ENCODE measurements at places on chromosomes 1 and 21. TPM values are rescaled to one million over a fixed set of nuclear protein-coding genes. Genes with fewer than 3 reads are reported as not detected.

DNA sequence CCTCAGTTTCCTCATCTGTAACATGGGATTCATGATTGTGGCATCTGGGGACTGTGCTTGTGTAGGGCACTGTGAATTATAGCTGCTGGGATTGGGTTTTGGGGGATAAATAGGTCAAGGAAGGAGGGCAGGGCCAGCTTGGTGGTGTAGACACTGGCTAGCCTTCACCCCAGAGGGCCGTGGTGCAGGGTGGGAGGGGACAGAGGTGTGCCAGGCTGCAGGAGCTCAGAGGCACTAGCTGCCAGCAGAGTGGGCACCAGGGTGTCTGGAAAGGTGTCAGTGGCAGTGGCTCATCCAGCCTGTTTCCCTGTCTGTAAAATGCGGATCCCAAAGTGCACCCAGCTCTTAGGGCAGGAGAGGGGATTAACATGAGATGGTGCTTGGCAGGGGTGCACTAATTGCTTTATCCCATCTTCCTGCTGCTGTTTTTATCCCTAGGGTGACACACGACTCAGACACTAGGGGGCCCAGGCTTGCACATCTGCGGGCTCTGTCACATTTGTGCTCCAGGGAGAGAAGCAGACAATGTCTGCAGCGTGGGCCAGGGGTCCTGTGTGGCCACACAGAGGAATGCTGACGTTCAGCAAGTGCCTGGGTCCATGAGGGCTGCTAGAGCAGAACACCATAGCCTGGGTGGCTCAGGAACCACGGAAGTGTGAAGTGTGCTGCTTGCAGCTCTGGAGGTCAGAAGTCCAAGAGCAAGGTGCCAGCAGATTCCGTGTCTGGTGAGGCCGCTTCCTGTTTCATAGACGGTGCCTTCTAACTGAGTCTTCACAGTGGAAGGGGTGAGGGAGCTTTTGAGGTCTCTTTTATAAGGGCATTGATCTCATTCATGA, 19.3 kb downstream of the OBSCN start:
- H3K27ac ChIP-seq = no peak overlapping the region
- no peaks in the 10 kb centered on the region for H3K27me3 ChIP-seq
- H3K4me3 ChIP-seq = no peak overlapping the region
- H3K36me3 ChIP-seq = peaks cover 9% of the 10 kb centered on the region
- no peaks in the 10 kb centered on the region for H3K4me1 ChIP-seq

DNA sequence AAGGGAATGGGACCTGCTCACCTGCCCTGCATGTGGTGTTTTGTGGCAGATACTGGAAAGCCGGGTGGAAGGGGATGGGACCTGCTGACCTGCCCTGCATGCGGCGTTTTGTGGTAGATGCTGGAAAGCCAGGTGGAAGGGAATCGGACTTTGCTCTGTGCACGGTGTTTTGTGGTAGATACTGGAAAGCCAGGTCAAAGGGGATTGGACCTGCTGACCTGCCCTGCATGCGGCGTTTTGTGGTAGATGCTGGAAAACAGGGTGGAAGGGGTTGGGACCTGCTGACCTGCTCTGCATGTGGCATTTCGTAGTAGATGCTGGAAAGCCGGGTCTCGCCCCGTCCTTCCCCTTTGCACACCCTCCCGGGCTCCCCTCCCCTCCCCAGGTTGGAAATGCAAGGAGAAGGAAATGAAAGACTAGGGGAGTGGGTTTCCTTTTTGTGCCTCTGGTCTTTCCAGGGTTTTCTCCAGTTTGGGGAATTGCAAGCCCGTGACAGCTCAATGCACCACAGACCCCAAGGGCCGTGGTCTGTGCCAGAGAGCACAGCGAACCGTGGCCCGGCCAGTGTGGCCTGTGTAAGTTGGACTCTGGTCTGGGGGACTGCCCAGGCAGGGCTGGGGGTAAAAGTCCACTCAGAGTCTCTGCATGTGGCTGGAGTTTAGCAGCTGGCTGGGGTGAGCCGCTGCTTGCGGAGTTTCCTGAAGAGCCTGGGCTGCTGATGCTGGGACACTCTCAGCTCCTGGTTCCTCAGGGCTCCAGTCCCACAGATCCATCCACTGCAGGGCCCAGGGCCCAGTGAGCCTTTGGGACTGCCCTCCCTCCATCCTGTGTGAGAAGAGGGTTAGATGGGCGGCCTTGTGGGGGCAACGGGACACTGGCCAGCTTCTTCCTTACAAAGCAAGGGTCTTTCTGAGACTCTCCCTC, 105.5 kb downstream of the CRYAA start:
- DNase-seq = no peak
- no peaks in the 10 kb centered on the region for H3K4me1 ChIP-seq
- no peak overlapping the region for H3K4me3 ChIP-seq
- peaks cover 31% of the 10 kb centered on the region for H3K27me3 ChIP-seq
- no peaks in the 10 kb centered on the region for H3K36me3 ChIP-seq
- no peak overlapping the region for H3K27ac ChIP-seq

DNA sequence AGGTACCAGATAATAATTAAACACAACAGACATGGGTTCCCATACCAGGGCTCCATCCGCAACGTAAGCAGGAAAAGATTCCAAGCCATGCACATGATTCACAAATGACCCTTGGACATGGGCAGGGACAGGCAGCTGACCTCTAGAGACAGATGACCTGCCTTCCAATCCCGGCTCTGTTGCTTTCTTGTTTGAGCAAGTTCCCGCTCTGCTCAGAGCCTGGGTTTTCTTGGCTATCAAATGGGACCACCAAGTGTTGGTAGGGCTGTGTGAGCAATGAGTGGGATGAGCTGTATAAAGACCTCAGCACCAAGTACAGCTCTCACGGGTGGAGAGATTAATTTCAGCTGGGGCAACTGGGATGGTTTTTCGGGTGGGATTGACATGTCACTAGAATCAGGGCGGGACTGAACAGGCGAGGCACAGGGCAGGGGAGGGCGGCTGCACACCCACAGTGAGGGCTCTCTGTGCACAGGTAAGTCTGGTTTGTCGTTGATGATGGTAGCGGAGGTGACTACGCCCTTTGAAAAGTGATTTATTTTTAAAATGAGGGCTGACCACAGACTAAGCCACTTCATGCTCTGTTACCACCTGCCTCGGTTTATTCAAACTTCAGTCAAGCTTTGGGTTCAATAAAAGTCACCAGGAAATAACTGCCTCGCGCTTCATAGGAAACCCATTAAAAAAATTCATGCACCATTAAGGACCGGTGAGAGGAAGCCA, 57.5 kb upstream of the IFFO2 start:
- no peak overlapping the region for H3K27ac ChIP-seq
- no peak for DNase-seq
- H3K4me3 ChIP-seq = no peak overlapping the region
- no peaks in the 10 kb centered on the region for H3K27me3 ChIP-seq
- H3K36me3 ChIP-seq = no peaks in the 10 kb centered on the region
- H3K4me1 ChIP-seq = peaks cover 16% of the 10 kb centered on the region

Gene NAV1
- 1.8 TPM for polyA plus RNA-seq

Gene EFNA1
- 1.3 TPM for polyA plus RNA-seq

DNA sequence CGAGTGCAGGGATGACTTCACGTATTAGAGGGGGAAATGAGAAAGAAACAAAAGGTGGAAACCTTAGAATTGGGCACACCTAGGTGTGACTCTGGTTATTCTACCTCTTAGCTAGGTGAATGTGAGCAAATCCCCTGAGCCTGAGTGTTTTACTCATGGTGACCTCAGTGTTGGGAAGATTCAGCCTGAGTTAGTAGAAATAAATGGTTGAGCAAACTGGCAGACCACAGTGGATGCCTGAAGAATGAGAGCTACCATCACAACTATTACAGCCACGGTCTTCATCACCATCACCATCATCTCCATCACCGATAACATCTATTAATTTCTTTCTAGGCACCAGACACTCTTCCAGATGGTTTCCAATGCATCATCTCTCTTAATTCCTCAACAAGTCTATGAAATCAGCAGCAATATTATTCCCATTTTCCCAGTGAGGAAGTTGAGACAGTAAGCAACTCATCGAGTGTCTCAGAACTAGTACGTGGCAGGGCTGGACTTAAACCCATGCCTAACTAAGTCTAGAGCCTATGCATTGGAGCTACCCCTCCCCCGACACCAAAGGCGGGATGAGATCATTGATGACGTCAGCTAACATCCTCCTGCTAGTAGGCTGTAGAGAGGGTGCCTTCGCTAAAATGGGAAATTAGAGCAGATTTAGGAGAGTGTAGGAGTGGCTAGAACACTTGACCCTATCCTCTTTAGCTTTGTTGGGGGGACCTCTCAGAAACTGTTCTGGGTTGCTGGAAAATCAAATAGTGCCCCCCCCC, 7.9 kb upstream of the KAZN start:
- H3K27ac ChIP-seq = no peak overlapping the region
- no peaks in the 10 kb centered on the region for H3K36me3 ChIP-seq
- no peaks in the 10 kb centered on the region for H3K4me1 ChIP-seq
- DNase-seq = no peak
- H3K4me3 ChIP-seq = no peak overlapping the region

Gene LHX4
- 0.08 TPM for polyA plus RNA-seq

GRCh38 chr1:77796695-77797405, 17.4 kb downstream of the MIGA1 start:
- DNase-seq = no peak
- peaks cover 9% of the 10 kb centered on the region for H3K36me3 ChIP-seq
- H3K27me3 ChIP-seq = no peaks in the 10 kb centered on the region
- no peaks in the 10 kb centered on the region for H3K4me1 ChIP-seq

GRCh38 chr1:176102768-176103350, 104.2 kb downstream of the COP1 start:
- no peaks in the 10 kb centered on the region for H3K4me1 ChIP-seq
- no peak overlapping the region for H3K27ac ChIP-seq
- no peaks in the 10 kb centered on the region for H3K27me3 ChIP-seq
- no peak overlapping the region for H3K4me3 ChIP-seq
- no peak for DNase-seq

- peaks cover 73% of the 10 kb centered on the region for H3K4me1 ChIP-seq
- H3K27me3 ChIP-seq = no peaks in the 10 kb centered on the region
Observed at GRCh38 chr1:113871597-113872113, at the start of gene PTPN22. Gene PTPN22, minus strand, starts transcription at chr1:113871712.

- H3K4me1 ChIP-seq = no peaks in the 10 kb centered on the region
- H3K36me3 ChIP-seq = no peaks in the 10 kb centered on the region
- no peak for DNase-seq
Observed at GRCh38 chr1:20448671-20449071, 37.3 kb downstream of the CAMK2N1 start.

Gene ERO1B
- polyA plus RNA-seq = 2.9 TPM

- H3K4me3 ChIP-seq = no peak overlapping the region
- no peaks in the 10 kb centered on the region for H3K36me3 ChIP-seq
- no peak for DNase-seq
Observed at GRCh38 chr1:88595355-88596002, 88.6 kb upstream of the PKN2 start.

Gene TOMM20
- 59.8 TPM for polyA plus RNA-seq

DNA sequence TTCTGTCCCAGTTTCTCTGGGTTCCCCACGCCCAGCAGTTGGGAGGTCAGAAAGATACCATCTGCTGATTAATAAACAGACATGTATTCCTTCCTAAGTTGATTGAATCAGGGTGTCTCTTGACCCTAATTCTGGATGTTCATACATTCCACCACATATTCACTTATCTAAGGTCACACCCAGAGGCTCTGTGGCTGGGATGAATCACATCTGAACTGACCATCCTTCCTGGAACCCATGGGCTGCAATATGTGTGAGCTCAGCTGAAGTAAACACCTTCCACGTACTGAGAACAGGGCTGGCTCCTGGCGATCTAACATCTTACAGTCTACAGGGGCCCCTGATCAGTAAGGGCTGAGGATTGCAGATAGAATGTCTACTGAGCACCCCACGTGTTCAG, 20.5 kb upstream of the TRABD2B start:
- no peak for DNase-seq
- H3K27me3 ChIP-seq = no peaks in the 10 kb centered on the region
- H3K4me3 ChIP-seq = no peak overlapping the region

GRCh38 chr1:236429715-236430274, 35.7 kb downstream of the EDARADD start:
- H3K27ac ChIP-seq = no peak overlapping the region
- no peaks in the 10 kb centered on the region for H3K4me1 ChIP-seq
- H3K36me3 ChIP-seq = no peaks in the 10 kb centered on the region
- H3K27me3 ChIP-seq = no peaks in the 10 kb centered on the region
- H3K4me3 ChIP-seq = no peak overlapping the region
- DNase-seq = no peak

GRCh38 chr1:6505367-6506209, 14.1 kb upstream of the PLEKHG5 start:
- no peak overlapping the region for H3K27ac ChIP-seq
- peaks cover 5% of the 10 kb centered on the region for H3K27me3 ChIP-seq
- H3K4me3 ChIP-seq = no peak overlapping the region
- H3K4me1 ChIP-seq = no peaks in the 10 kb centered on the region
- no peaks in the 10 kb centered on the region for H3K36me3 ChIP-seq
- no peak for DNase-seq

DNA sequence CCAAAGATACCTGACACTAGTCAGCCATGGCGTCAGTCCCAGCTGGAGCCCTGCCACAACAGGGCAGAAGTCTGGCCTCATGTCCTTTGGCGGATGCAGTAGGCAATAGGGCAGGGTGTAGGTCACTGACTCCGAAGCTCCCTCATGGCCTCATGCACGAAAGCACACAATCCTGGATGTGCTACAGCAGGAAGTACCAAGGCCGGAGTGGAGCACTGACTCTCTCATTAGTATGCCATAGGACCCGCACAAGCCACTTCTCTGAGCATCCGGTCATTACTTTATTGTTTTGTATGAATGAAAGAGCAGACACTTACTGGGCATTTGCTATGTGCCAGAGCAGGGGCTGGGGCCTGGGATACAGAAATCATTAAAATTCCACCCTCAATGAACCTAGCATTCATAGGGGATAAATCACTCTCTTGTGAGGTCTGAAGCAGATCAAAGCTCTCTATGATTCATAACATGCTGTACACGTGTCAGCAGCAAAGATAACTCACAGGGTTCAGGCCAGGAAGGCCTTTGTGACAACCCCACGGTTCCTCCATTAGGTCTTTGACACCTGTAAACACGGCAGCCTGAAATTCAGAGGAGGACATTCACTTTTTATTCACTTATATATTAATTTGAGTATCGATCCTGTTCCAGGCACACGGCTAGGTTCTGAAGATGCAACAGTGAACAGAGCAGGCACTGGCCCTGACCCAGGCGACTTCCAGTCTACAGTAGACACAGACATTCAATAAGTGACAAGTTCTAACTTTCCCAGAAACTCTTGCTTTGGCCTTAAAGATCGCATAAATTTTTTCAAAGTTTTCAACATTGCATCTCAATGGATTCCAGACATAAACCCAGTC, 357.9 kb upstream of the USP24 start:
- no peak overlapping the region for H3K4me3 ChIP-seq
- H3K27ac ChIP-seq = no peak overlapping the region
- DNase-seq = no peak
- H3K27me3 ChIP-seq = no peaks in the 10 kb centered on the region
- no peaks in the 10 kb centered on the region for H3K36me3 ChIP-seq
- H3K4me1 ChIP-seq = no peaks in the 10 kb centered on the region

- no peak for DNase-seq
- no peak overlapping the region for H3K27ac ChIP-seq
- no peaks in the 10 kb centered on the region for H3K36me3 ChIP-seq
- no peaks in the 10 kb centered on the region for H3K4me1 ChIP-seq
- no peaks in the 10 kb centered on the region for H3K27me3 ChIP-seq
Observed at GRCh38 chr21:45459171-45460010, 54.4 kb downstream of the COL18A1 start.

GRCh38 chr1:223084464-223084866, 58.6 kb downstream of the TLR5 start:
- H3K4me1 ChIP-seq = no peaks in the 10 kb centered on the region
- no peaks in the 10 kb centered on the region for H3K36me3 ChIP-seq
- no peaks in the 10 kb centered on the region for H3K27me3 ChIP-seq
- no peak overlapping the region for H3K27ac ChIP-seq
- H3K4me3 ChIP-seq = no peak overlapping the region
- DNase-seq = no peak

Gene HAO2
- polyA plus RNA-seq = not detected
